ENCODE measurements at places on chromosomes 16 and 17.

DNA sequence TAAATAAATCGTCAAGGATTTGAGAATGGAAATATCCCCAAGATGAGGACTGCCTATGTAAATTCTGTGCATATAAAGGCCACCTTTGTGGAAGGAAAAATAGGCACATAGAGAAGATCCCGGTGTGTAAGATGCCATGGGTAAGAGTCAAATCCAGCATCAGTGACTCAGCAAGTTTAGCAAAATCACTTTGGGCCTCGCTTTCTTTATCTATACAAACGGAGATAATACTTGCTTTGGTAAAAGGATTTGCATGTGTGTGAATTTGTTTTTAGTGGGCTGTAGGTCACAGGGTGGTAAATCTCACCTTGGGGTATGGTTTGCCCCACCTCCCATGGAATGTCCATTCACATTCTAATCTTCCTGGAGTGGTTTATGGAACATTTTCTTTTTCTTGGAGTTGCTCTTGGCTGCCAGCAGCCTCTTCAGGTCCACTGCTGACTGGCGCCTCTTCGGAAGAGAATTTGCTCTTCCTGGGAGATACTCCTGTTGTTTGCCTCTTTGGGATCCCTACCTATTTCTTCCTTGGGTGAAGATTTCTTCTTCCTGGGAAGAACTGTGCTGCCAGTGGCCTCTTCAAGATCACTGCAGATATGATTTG, 587.6 kb downstream of the CDH11 start:
- peak; percentile 7 for DNase-seq

- DNase-seq = no peak
Observed at GRCh38 chr17:17029938-17030337, 12.3 kb upstream of the MPRIP start.

- no peak for DNase-seq
Observed at GRCh38 chr17:81039096-81039495, 4.1 kb downstream of the BAIAP2 start.

GRCh38 chr17:10526517-10526916, 8.2 kb upstream of the MYH1 start:
- DNase-seq = no peak
